Stimulated activated CD8-positive, alpha-beta memory T cell treated with anti-CD3 and anti-CD28 coated beads, Interleukin-2, amount 100 ng/mL, for 1 hour (primary cell): ENCODE measurements at places on chromosomes 4 and X.

DNA sequence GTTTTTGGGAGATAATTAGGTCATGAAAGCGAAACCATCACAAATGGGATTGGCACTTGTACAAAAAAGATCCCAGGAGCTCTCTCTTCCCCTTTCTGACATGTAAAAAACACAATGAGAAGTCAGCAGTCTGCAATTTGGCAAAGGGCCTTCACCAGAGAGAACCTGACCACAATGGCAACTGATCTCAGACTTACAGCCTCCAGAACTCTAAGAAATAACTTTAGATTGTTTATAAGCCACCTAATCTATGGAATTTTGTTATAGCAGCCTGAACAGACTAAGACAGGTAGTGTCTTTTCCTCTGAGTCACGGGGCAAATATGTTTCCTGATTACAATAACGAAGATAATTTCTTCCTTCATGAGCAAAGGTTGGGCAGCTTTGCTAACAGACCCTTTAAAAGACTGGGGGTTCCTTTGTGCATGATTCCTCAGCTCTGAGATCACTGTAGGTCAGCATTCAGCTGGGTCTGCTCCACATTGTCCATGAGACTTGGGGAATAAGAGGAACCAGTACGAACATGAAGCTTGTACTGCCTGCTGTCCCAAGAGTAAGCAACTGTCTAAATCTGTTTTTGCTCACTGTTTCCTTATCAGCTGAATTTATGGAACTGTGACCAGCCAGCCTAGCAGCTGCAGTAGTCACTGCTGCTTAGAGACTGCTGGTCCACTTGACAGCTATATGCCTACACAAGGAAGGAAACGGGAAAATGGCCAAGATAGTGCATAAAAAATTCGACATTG, 191.6 kb downstream of the ANAPC10 start:
- no peak for DNase-seq

- no peak for DNase-seq
Observed at GRCh38 chrX:9887659-9888297, 79.4 kb upstream of the CLDN34 start.

GRCh38 chrX:20452487-20452886, 185.8 kb upstream of the RPS6KA3 start:
- DNase-seq = no peak

- DNase-seq = no peak
Observed at GRCh38 chr4:68655764-68656444, 14.5 kb downstream of the UGT2B15 start.

GRCh38 chrX:121479406-121479805, 432.0 kb downstream of the GLUD2 start:
- no peak for DNase-seq
